H7 (cell line): ENCODE measurements at places on chromosomes 2 and 18.

DNA sequence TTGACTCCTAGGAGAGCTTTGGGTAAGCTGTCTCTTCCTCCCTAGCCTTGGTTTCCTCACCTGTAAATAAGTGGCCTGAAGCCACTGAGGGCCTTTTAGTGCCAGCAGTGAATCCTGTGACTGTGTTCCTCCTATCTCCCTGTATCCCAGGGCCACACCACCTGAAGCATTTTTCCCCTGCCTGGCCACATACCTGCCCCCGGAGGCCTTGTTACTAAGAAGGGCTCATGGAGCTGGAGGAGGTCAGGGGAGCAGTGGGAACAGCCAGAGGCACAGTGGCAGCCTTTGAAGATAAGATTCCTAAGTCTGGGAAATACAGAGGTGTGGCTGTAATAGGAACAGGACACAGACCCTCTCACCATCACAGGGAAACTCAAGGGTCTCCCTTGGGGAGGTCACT is 162.4 kb downstream of the SMAD7 start:
- DNase-seq: no peak

DNA sequence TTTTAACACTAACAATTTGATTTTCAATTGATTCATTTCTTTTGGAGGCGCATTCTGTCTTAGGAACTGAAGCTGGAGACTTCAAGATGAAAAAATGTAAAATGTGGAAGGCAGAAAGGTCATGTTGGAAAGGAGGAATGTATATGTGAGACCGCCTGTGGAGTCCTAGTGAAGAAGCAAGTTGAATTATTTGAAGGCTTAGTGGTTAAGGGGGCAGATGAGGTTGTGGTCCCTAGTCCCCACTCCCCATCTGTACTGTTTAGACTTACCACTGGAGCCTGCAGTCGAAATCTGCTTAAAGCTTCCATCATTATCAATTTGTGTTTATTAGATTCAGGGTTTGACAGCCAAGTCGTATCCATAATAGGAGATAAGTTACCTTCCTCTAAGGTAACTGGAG is 15.4 kb upstream of the MIB1 start:
- DNase-seq: no peak

DNA sequence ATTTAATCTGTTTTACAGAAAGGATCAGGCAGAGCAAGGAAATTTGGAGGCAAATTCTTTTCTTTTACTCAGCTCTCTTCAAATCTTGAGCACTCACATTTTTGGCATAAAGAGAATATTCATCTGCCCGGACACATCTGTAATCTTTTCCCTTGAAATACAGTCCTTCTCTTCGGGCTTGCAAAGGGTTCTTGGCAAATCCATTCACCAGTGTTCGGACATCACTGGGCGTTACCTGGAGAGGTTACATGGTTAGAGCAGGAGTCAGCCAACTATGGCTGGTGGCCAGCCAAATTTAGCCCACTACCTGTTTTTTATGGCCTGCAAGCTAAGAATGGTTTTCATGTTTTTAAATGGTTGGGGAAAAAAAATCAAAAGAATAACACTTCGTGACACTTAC is 2.1 kb downstream of the PFN4 start:
- no peak for DNase-seq

GRCh38 chr2:132442278-132442677 is 25.7 kb downstream of the GPR39 start:
- no peak for DNase-seq

GRCh38 chr2:147845411-147845971 is 662 bp downstream of the ACVR2A start:
- no peak for DNase-seq

GRCh38 chr18:22560275-22560610 is 142.5 kb upstream of the CTAGE1 start:
- DNase-seq: no peak
